ENCODE measurements at places on chromosomes 2 and 18. TPM values are rescaled to one million over a fixed set of nuclear protein-coding genes. Genes with fewer than 3 reads are reported as not detected.

Gene UBE2E3
- total RNA-seq, result 60.9 TPM

Gene TMEFF2
- total RNA-seq, result 0.16 TPM

Gene BMP10
- total RNA-seq, result not detected

Gene LCT
- not detected for total RNA-seq

Gene CSRNP3
- 1.2 TPM for total RNA-seq

Gene TCF23
- not detected for total RNA-seq

Gene CNDP1
- 2.4 TPM for total RNA-seq

Gene AKAIN1
- total RNA-seq, result not detected

Gene CYBRD1
- total RNA-seq, result 158 TPM

Gene ELOA2
- not detected for total RNA-seq

Gene SLC8A1
- total RNA-seq, result 14.8 TPM
